Activated naive CD8-positive, alpha-beta T cell treated with anti-CD3 and anti-CD28 coated beads, Interleukin-2, amount 50 U/mL, for 16 hours (primary cell): ENCODE measurements at places on chromosomes 4 and X.

DNA sequence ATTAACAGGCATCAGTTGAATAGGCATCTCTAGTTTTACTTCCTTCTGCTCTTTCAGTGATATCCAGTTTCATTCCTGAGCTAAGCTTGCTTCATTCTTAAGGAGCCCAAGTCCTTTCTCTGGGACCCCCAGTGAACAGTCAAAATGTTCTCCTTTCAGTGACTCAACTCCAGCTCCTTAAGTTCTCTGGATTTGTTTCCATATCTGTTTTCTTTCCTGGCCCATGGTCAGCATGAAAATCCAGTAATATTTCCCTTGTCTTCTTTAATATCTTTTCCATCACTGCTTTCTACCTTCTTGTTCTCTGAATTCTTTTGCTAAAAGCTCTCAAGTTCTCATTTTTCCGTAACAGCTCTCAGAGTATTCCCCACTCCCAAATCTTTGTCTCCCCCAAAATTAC, 25.5 kb downstream of the ADGRL3 start:
- no peak for DNase-seq

GRCh38 chr4:47567511-47567910, 82.4 kb downstream of the ATP10D start:
- DNase-seq = no peak

- DNase-seq = no peak
Measured at GRCh38 chrX:120468479-120468824, 644 bp downstream of the LAMP2 start.

DNA sequence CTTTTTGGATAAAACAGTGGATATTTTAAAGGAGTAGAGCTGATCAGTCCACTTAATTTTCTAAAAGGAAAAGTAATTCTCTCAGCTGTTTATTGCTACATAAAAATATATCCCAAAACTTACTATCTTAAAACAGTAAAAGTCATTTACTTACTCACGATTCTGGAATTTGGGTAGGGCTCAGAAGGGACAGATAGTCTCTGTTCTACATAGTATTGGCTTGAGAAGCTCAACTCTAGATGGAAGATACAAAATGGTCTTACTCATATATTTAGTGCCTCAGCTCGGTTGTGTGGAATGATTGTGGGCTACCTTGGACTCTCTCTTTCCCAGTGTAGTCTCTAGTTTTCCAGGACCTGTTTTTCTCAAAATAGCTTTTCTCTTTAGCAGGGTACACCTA, 691.5 kb upstream of the POU3F4 start:
- no peak for DNase-seq

DNA sequence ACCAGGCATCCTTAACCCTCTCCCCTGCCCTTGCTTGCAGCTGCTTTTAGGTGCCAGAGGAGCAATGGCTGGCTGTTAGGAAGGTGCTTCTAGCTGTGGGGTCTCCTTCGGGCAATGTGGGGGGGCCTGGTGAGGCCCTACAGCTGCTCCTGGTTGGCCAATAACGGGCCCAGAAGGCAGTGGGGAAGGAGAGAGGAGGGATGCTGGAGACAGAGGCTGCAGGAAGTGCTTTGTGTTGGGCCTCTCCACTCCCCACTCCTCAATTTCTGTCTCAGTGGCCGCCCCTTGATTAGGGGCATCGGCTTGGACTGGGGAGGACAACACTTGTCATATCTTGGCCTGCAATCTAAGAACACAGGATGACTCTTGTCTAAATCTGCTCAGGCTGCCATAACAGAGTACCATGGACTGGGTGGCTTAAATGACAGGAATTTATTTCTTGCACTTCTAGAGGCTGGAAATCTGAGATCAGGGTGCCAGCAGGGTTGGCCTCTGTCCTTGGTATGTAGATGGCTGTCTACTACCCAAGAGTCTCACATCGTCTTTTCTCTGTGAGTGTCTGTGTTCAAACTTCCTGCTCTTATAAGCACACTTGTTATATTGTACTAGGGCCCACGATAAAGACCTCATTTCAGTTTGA, 374.3 kb downstream of the MID1IP1 start:
- DNase-seq = no peak

- DNase-seq = no peak
Measured at GRCh38 chr4:56048702-56049431, 100.1 kb downstream of the CEP135 start.

- no peak for DNase-seq
Measured at GRCh38 chr4:183765251-183765911, 106.3 kb downstream of the TRAPPC11 start.

DNA sequence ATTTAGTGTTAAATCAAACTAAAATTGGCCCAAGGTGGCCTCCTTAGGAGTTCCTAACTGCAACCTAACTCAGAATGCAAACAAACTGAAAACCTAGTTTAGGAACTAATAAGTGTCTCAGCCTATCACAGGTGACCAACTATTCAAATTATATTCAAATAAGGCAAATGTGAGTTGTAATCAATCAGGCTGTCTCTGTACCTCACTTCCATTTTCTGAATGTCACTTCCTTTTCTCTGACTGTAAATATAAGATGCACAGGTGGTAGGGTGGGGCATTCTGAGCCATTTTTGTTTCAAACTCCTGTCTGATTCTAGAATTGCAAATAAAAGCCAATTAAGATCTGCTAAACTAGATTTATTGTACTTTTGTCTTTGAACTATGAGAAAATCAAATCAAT, 401.5 kb downstream of the PPP3CA start:
- DNase-seq = no peak

DNA sequence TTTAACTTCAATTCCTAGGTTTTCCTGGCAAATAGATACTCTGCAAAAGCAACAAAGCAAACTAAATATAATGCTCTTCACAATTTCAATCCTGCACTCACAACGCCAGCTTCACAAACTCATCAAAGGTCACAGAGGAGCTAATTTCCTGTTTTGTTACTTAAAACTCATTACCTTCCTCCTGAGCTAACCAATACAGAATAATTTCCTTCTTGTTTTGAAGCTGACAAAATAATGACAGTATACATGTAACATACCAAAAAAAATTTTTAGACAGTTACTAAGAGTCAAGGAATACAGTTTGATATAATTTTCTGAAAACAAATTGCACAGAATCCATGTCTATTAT, 17.9 kb downstream of the CNOT6L start:
- DNase-seq = no peak

DNA sequence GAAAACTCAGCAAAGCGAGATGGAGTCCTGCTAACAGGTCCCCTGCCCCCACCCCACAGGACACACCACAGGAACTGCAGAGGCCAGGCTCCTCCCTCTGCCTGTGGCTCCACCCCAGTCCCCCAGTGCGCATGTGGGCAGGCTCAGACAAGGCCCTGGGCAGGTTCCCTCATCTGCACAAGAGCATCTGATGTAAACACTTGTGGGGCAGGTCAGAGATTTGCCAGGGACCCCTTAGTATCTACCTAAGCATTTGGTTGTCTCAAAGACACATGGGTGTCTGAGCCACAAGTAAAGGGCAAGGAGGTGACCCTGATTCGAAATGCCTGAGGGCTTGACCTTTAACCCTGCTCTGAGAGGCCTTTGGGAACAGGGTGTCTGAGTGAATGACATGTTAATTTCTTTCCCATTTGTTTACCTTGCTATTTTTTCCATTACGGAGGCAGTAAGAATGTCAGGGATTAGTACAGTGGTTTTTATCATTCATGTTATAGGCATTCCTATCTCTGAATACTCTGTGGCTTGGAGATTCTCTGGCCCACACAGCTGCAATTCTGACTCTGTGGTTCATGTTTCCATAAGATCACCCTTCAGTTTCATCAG, 85.3 kb downstream of the ZNF518B start:
- DNase-seq = no peak

DNA sequence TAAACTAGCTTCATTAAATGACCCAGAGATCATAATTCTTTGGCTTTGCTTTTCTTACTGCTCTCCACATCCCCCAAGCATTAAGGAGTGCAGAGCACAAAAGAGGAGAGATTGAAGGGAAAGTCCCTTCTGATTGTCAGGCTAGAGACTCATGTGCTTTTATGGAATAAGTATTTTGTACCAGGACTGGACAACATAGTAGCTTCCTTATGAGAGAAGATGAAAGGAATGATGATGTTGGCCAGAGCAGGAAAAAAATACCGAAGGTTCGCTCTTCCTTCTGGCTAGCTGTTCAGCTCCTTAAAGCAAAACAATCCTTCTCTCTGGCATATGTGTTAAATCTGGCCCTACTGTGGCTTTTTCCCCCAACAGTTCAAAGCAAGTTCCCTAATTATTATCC, 53.1 kb downstream of the HOPX start:
- no peak for DNase-seq

DNA sequence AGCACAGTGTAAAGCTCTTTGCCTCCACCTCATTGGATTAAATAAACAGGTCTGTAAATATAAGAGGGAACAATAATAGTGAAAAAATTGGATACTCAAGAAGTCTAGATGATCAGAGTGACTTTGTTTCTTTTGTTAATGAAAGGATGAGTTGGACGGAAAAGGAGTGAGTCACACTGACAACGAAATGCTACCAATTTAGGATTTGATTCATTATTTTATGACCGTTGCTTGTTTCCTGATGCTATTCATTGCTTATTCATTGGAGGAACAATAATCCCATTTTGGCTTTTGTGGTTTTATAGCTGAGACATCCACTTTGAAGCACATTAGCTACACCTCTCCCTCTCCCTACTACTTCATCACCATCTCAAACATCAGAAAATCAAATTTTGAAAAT, 74.4 kb upstream of the DYNLT3 start:
- DNase-seq = no peak

GRCh38 chr4:154534296-154534695, 15.9 kb downstream of the PLRG1 start:
- DNase-seq = no peak

DNA sequence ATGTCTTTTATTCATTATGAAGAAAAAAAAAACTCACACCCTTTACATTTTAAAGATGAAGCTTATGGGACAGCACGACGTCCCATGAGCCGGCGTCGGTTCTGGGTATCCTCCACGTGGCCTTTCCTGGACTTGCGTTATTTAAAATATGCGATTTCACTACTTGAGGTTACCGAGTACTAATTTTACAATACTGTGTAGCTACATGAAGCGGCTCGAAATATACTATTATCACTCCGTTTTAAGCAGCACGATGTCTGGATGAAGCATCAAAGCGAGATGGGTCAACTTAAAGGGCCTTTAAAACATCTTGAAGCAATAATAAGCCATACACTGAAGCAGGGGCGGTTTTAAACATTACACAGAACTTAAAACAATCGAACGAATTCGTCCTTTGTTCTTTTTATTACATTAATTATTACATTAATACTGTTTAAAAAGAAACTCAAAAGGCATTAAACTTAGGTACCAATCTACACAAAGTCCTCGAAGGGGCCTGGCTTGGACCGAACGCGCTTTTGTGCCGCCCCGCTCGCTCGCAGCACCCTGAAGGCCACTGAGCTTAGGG, 1.4 kb upstream of the KLF3 start:
- DNase-seq = no peak

GRCh38 chr4:53306729-53307128, 59.1 kb downstream of the SCFD2 start:
- DNase-seq = no peak

GRCh38 chr4:28232951-28233350, 1372.3 kb downstream of the STIM2 start:
- no peak for DNase-seq

DNA sequence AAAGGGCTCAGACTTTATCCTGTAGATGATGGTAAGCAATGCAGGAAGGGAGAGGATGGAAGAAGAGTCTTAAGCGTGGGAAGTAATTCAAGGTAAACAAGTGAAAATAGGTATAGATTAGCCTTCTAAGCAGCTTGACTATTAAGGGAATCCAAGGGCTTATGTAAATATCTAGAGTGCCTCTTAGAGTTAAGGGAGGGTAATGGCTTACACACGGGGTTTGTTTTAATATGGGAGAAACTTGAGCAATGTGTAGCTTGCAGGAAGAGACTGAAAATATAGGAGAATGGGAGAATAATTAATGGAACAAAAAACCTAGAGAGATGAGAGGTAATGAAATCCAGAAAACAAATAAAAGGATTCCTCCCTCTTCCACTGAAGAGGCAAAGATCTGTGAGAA, 12.8 kb upstream of the SAP30 start:
- no peak for DNase-seq

DNA sequence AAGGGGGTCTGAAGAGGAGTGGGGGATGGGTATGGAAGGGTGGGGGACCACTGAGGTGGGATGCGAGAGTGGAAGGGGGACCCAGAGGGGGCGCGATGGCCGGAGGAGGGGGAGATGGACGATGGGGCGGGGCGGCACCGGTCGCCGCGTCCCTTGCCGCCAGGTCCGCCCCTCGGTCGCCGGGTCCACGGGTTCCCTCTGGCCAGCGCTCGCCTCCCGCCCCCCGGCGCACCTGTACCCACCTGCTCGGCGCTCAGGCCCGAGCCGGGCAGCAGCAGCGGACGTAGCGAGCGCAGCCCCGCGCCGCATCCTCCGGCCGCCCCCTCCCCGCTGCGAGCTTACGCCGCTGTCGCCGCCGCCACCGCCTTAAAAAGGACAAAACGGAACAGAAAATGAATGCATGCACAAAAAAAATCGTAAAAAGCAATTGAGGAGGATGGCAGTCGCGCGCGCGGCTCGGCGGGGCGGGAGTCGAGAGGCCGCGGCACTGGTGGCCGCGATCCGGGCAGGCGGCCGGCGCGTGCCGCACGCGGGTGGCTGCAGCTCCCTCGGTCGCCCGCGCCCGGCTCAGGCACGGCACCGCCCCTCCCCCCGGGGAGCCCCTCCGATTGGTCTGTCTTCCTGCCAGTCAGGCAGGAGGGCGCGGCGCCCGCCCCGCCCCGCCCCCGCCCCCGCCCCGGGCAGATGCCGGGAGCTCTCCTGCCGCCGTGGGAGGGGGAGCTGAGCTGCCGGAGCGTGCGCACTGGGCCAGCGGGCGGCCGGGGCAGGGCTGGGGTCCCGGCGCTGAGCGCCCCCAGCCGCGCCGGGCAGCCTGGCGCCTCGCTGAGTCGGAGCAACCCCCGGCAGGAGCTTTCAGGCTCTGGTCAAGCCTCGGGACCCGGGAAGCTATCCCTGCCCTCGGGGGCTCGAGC, at the start of gene JAKMIP1:
TSS of gene JAKMIP1 (minus strand) at position 539 of the 911 bp plus-strand sequence. CDS start 87,699 bp downstream, outside the sequence.
- peak; percentile 42 for DNase-seq

DNA sequence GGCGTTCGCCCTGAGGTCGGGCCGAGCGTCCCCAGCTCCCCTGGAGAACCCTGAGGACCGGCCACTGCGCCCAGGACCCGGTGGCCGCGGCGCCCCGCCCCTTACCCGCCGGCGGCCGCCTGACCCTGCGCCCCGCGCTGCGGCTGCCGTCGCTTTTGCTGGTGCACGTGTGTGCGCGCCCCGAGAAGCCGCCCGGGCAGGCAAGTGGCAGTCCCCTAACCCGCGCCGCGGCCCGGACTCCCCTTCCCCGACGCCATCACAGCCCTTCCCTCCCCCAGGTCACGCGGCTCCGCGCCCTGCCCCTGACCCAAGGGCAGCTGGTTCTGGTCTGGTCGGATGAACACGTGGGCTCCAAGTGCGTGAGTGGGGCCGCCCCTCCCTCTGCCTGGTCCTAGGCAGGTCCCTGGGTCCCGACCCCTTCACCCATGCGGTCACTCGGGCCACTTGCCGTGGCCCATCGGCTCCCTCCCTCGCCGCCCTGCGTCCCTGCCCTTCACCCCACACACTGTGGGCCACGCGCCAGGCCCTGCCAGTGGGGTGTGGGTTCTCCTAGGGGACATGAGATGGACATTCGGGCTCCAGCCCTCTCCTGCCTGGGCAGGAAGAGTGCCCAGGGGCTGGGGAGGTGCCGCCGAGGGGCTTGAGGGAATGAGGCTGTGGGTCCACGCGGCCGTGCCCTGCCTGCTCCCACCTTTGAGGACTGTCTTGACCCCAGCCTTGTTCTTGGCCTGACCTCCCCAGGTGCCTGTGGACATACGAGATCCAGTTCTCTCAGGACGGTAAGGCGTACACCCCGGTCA, 8.0 kb upstream of the FGFRL1 start:
- no peak for DNase-seq

GRCh38 chr4:155207534-155208257, 740 bp upstream of the NPY2R start:
- DNase-seq = no peak

- DNase-seq = no peak
Measured at GRCh38 chr4:9832640-9833039, 51.2 kb downstream of the DRD5 start.
